Hepatic stellate cell (primary cell): ENCODE measurements at places on chromosomes 12 and 14.

GRCh38 chr14:73780391-73780790 is 66.2 kb upstream of the PNMA1 start:
- no peak for DNase-seq

- DNase-seq, result peak; percentile 55
These were observed 4.9 kb downstream of the PTGDR start for GRCh38 chr14:52272375-52272774.

- DNase-seq, result no peak
These were observed 9.4 kb downstream of the AHNAK2 start for GRCh38 chr14:104968541-104969401.

DNA sequence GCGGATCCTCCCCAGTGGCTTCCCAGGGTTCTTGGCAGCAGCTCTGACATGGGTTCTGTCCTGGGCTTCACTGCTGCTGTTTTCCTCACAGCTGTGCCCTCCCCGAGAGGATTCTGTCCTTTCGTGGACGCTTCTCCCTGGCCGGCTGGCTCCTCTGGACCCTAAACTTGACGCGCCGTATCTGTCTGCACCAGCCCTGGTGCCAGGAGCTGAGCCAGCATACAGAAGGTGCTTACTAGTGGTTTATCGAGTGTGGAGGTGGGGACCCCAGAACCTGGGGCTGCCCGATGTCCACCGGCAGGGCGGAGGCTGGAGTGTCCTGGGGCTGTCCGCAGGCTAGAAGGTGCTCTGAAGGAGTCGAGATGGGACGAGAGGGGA is 17.2 kb downstream of the FBRSL1 start:
- DNase-seq, result no peak

- no peak for DNase-seq
These were observed 165.4 kb downstream of the NRXN3 start for GRCh38 chr14:78335531-78335930.

DNA sequence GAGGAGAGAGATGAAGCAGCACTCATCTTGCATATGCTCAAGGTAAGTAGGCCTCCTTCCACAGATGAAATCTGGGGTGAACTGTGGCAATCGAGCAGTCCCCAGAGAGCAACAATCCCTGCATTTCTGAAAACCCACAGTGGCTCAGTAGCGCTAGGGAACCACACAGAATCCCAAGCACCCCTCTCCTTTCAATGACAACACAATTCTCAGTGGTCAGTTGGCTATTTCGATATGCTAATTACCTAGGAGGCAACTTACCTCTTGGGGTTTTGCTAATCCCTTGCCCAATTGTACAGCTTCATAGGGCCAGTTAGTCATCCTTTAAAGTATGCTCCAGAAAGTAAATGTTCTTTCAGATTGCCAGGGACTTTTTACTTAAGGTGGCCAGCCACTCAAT is 1035.7 kb downstream of the BCL11B start:
- DNase-seq, result no peak

DNA sequence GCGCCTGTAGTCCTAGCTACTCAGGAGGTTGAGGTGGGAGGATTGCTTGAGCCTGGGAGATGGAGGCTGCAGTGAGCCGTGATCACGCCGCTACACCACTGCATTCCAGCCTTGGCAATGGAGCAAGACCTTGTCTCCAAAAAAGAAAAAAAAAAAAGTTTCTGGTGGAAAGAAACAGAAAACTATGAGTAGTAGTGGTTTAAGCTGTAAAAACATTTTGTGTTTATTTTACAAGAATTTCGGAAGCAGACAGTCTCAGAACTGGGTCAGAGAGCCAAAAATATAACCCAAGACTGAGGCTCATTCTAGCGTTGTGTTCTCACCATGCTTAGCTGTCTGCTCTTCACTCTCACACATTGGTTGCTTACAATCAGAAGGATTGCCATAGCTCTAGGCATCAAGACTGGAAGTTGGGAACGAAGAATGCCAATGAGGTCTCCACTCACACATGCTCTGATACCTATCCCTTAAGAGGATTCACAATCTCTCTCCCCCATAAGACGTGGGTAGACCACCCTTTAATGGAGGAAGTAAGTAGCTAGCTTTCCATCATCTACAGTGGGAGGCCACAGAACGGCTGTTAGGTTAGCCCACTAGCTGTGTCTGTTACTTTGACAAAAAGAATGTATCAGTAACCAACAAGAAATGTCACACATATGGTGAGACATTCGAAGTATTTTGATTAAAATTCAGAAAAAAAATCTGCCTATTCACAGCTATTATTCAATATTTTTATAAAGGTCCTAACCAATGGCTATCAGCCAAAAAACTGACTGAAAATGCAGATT is 117.6 kb upstream of the RASSF8 start:
- DNase-seq, result peak; percentile 40
